ENCODE measurements at places on chromosomes 7 and 10.

- DNase-seq = no peak
Measured at GRCh38 chr7:77420986-77421672, 5.0 kb upstream of the GSAP start.

GRCh38 chr7:107168233-107169119 lies at the start of gene HBP1:
Gene HBP1, plus strand, starts transcription at chr7:107169003. Its CDS starts 10,891 bp downstream, at chr7:107179894.
- DNase-seq = peak; percentile 97

DNA sequence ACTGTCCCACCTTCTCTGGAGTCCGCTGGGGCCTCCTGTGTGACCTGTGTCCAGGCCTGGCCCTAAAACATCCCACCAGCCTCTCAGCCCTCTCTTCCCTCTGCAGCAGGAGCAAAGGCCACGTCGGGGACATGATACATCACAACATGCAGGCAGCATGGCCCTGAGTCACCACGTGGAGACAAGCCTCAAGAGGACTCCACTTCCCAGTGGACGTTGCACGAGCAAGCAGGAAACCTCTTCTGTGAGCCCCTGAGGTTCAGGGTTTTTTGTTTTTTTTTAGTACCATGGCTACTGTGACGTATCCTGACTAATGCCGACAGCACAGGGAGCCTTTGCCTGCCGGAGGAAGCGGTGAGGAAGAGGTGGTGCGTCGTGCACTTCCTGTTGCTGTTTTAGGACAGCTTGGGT lies 165.9 kb downstream of the DNAJB6 start:
- no peak for DNase-seq

- DNase-seq = peak; percentile 2
Measured at GRCh38 chr7:17994079-17994850, 33.4 kb downstream of the PRPS1L1 start.

GRCh38 chr7:118575393-118575948 lies 351.0 kb downstream of the ANKRD7 start:
- DNase-seq = no peak

DNA sequence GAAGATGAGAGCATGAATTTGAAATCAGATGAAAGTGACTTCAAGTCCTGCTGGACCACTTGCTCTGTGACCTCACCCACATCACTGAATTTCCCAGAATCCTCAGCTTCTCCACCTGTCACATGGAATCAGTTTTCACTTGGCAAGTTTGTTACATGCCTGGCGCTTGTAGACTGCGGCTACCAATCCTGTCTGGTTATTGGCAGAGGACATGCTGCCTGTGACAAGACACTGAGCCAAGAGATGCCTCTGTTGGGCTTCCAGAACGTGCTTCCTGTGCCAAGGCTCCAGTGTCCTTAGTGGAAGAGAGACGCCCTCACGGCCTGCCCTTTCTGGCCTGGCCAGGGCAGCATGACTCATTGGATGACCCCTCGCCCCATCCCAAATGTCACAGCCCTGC lies 4.4 kb upstream of the MYL10 start:
- DNase-seq = no peak

GRCh38 chr7:11182736-11183135 lies 209.1 kb downstream of the PHF14 start:
- no peak for DNase-seq
